ENCODE measurements at places on chromosomes 6 and 20. TPM values are rescaled to one million over a fixed set of nuclear protein-coding genes. Genes with fewer than 3 reads are reported as not detected.

CBLN4 gene
- total RNA-seq: not detected

TAP2 gene
- 332 TPM for total RNA-seq

OXT gene
- total RNA-seq: not detected

MTFR2 gene
- 23.9 TPM for total RNA-seq

PRICKLE4 gene
- total RNA-seq: not detected

TFAP2D gene
- not detected for total RNA-seq

DNA sequence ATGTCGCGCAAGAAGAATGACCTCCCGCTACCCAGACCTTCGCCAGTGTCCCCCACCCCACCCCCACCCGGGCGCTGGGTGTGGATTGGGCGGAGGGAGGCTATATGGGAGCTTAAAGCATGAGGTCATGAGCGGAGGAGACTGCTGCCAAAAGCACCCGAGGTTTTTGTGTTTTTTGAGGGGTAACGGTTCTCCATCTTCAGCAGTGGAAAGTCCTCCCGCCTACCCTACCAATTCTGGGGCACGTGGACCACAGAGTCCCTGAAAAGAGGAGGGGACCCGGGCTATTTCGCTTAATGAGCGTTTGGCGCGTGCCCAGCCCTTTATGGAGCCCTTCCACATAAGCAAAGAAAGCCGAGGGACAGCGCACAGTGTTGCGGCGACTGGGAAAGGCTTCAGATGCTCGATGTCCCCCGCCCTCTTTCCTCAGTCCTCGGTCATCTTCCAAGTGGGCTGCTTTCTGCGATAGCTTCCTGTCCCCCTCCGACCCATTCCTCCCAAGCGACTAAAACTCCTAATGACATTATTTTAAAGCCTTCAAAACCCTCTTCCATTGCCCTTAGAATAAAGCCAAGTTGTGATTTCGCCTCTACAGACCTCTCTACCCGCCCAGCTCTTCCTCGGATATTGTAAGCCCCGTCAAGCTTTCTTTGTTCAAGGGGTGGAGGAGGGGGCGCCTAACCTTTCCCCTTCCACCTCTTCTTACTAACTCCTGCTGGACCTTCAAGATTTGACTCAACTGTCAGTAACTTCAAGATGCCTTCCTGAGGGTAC lies 2.1 kb upstream of the TRERF1 start:
- peak; percentile 18 for DNase-seq

DNA sequence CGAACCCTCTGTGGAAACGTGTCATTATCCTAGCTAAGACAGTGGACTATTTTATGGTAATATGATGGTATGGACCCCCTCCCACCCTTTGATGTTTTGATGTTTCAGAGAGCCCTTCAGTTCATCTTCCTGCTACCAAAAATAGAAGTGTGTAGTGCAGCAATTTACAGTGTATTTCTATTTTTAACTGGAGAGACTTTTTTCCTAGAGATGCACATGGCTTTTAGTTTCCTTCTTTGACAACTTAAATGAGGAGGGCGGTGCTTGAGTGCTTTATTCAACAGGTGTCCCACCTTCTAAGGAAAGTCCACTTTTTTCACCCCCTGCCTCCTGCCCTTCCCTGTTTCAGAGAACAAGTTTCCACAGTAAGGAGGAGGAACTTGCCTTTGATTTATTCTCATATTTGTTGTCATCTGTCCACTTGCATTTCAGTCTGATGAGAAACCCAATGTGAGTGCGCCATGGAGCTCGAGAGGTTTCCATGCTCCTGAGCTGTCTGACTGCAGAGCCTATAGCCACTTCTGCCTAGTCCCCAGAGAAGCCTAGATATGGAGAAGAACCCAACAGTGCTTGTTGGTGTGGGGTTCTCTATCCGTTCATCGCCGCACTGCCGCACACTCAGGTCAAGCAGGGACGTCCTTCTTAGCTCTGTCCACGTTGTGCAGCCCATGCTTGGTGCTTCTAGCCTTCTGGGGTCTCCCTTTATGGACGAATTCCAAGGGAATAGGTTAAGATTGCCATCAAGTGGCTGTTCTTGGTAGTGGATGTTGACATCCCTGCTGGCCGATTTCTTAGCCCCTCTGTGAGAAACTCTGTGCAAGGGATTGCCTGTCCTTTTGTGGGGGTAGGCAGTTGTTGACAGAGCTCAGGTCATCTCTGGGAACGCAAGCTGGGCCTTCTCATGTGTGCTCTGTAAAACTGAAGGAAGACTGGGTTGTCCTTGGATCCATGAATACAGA lies 144.2 kb downstream of the JARID2 start:
- peak; percentile 29 for DNase-seq

DNA sequence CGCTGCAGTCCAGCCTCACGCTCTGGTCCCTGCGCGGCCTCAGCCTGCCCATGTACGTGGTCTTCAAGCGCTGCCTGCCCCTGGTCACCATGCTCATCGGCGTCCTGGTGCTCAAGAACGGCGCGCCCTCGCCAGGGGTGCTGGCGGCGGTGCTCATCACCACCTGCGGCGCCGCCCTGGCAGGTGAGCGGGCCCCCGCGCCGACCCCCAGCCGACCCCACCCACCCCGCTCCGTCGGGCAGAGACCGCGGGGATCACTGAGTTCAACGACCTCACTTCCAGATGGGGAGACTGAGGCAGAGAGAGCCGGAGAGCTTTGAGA lies 545 bp downstream of the SLC35D3 start:
- no peak for DNase-seq

Measured in activated CD4-positive, alpha-beta T cell treated with anti-CD3 and anti-CD28 coated beads, Interleukin-2, amount 10 ng/mL, durations not matched to agents 7 days and 5 days (primary cell).